ENCODE measurements at places on chromosomes 16 and 17.

GRCh38 chr17:2723505-2723996, 12.0 kb upstream of the CLUH start:
- no peak for DNase-seq

DNA sequence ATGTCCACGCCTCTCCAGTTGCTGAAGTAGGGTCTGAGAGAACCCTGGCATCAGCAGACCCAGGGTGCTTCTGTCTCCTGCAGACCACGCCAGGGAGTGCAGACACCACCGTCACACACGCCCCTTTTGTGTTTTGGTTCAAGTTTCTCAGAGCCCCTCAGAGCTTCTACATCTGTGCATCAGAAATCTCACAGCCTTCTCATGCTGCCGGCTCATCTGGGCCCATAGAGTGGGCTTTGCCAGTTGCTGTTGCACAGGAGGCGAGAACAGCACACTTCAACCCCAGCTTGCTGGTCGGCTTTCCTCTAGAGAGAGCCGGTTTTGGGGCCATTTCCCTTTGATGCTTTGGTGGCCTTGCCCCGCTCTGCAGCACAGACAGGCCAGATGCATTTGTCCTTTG, 60.9 kb downstream of the PDPK1 start:
- no peak for DNase-seq

DNA sequence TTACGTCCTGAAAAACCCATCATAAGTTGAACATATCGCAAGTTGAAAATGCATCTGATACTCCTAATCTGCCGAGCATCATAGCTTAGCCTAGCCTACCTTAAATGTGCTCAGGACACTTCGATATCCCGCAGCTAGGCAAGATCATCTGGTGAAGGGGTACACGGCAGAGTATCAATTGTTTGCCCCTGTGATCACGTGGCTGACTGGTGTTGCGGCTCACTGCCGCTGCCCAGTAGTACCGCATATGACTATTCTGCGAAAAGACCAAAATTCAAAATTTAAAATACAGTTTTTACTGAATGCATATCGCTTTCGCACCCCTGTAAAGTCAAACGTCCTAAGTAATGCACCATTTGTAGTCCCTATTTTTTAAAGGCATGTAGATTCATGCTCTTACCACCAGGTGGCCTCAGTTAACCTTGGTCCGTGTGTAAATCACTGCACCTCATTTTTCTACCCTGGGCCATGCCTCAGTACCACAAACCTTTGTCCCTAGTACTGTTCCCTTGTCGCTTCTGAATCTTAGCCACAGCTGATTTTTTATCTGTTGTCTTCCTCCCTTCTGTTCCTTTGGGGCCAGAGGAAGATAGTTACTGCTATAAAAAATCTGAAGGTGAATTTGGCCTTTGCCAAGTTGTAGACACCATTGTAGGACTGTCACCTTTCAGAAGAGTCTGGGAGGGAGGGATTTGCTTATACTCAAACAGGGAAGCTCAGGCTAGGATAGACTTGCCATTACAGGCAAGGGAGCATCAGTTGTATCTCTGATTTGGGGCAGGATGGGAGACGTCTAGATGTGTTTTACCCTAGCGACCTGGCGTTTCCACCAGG, 34.4 kb downstream of the WWP2 start:
- peak; percentile 54 for DNase-seq

DNA sequence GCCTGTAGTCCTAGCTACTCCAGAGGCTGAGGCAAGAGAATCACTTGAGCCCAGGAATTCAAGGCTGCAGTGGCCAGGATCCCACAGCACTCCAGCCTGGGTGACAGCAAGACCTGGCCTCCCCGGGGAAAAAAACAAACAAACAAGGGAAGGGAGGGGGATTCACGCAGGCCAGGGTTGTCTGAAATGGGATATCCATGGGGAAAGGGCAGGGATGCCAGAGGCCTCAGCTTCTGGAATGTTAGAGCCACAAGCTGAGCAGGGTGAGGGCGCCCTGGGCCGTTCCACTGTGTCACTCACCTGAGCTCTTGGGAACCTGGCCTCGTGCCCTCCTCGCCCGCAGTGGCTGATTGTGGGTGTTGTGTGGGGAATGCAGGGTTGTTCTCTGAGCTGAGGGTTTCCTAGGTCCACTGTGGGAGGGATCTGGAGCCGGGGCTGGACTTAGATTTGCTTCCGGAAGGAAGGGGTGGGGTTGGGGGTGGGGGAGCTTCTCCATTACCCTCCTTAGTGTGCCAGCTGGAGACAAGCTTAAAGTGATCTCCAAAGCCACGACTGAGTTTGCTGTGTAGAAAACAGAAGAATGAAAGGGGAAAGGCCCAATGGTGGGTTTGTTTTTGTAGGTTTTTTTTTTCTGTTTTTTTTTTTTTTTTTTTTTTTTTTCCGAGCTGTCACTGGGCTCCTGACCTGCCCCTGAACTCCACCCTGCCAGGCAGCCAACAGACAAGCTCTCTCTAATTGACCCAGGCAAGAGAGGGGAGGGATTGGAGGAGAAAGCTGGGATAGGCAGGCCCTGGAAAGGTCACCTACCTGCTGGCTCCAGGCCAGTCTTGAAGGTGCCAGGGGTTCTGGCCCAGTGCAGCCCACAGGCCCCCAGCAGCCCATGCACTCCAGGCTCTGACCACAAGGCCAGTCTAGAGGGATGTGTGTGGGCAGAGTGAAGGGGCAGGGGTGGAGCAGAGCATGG, at the start of gene SULT1A1:
SULT1A1 (minus strand) TSS at position 414 of the 964 bp plus-strand sequence. CDS start 1,189 bp downstream, outside the sequence.
- DNase-seq: no peak

DNA sequence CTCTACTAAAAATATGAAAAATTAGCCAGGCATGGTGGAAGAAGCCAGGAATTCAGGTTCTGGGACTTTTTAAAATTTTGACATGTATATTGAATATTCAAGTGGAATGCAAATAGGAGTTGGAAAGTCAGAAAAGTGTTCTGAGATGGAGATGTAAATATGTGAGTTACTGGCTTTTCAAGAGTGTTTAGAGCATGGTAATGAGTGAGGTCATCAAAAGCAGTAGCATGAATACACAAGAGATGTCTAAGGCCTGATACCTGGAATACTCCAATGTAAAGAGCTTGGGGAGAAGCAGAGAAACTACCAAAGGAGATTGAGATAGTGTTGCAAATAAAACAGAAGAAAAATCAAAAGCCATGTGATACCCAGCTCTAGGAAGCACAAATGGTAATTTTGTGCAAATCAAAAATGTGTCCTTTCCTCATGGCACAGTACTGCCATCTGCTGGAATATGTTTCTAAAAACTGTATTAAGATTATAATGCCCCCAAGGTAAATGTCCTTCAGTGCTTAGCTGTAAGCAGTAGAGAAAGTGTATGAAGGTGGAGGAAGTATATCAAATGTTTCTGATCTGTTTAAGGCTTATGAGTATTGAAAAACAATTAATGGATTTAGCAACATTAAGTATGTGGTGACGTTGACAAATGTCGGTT, 908.4 kb downstream of the KCNJ18 start:
- no peak for DNase-seq

- no peak for DNase-seq
Measured at GRCh38 chr17:1750628-1751027, 8.0 kb downstream of the SERPINF2 start.

GRCh38 chr17:50129728-50130558, at the start of gene SAMD14:
TSS of gene SAMD14 (minus strand) at chr17:50130160. CDS start at chr17:50124959, 5,201 bp downstream.
- no peak for DNase-seq

DNA sequence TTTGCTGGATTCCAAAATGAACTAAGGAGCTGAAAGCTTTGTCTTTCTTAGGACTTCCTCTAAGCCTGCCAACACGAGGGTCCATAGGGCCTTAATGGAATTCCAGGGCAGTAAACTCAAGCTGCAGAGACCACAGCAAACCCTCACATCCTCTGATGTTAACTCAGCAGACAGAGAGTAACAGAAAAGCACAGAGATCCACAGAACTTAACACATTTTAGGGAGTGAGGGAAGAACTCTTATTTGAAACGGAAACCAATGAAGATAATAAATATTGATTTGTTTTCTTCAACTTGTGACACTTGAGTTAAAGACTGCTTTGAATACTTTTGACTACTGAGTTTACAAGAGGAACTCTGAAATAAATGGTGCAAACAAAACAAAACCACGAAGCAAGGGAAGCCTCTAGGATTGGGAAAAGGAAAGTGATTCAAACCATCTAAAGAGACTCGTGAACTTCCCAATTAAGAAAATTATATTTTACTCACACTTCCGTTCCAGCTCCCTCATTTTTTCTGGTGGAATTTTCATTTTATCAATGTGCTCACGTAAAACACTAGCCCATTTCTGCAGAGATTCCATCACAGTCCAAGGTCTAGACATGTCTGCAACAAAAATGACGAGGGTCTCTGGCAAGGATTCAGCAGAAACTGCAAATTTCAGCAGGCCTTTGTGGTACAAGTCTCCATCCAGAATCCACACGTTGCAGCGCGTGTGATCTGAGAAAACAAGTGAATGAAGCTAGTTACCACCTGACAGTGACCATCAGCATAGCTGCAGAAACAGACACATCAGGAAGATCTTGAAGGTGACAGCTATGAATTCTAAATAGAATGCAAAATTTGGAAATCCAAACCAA, 9.2 kb downstream of the DYNC1LI2 start:
- no peak for DNase-seq

DNA sequence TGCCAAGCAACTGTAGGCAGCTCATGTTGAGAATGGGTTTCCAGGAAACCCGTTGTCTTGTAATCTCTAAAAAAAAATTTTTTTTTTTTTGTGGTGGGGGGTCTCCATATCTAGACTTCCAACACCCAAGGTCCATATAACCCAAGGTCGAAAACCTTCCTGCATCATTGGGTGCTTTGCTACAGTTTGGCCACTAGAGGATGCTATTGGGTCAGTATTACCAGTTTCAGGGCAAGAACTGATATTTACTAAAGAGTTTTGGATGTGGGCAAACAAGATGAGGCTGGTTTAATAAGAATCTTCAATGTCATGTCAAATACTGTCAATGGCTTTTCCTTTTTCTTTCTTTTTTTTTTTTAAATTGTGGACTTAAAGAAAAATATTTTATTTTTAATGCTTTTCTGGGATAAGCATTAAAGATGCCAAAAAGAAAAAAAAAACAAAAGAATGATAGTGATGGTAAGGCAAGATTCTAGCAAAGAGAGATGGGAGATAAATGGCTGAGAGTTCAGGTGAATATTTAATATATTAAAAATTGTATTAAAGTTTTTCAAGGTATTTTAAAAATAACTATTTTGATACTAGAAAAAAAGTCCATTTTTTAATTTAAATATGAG, 62.2 kb downstream of the DHRS7C start:
- no peak for DNase-seq

Data from left renal pelvis (tissue), 4 donors.